CD4-positive, alpha-beta T cell treated with Interleukin-12 subunit alpha and Interleukin-12 subunit beta, for 1 hour (primary cell): ENCODE measurements at places on chromosomes 16 and 17.
A peak's percentile ranks its signal among the peaks of the same experiment; 100 is the strongest.

GRCh38 chr17:69250641-69251040 is 22.0 kb upstream of the ABCA10 start:
- no peak for DNase-seq

GRCh38 chr17:81091154-81091553 is 56.2 kb downstream of the BAIAP2 start:
- DNase-seq: no peak

- DNase-seq: no peak
Measured at GRCh38 chr16:8808613-8809353, 11.1 kb downstream of the PMM2 start.

GRCh38 chr17:14004927-14005620 is 64.2 kb upstream of the COX10 start:
- DNase-seq: no peak

- DNase-seq: peak; percentile 61
Measured at GRCh38 chr17:43018008-43018853, 4.0 kb downstream of the VAT1 start.

DNA sequence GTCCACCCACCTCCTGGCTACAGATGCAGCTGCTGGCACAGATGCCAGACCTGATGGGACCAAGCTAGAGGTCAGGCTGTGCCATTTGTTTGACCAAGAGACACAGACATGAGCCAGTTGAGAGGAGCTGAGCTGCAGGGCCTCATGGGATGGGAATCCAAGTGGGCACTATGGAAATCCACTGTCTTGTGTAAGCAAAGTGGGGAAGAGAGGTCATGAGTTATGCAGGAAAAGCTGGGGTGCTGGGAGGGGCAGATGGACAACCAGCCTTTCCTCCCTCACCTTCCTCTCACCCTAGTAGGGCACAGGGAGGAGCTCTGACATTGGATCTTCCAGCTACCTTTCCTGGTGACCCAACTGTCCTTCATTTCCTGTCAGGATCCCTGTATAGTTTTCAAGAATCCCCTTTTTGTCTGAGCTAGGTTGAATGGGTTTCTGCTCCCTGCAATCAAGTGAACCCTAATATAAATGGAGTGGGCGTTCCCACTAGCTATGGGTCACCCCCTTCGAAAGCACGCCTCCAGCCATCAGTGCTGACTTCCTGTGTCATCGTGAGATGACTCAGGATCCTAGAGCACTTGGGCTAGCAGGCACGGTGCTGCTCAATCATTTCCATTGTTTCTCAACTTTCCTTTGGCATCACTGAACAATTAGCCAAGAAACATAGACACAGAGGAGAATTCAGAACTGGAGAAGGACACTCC is 13.6 kb downstream of the ATPAF2 start:
- peak; percentile 16 for DNase-seq

GRCh38 chr17:73798111-73798748 is 154.0 kb upstream of the SDK2 start:
- DNase-seq: no peak
